ENCODE measurements at places on chromosomes 2 and 18.
A peak's percentile ranks its signal among the peaks of the same experiment; 100 is the strongest.

DNA sequence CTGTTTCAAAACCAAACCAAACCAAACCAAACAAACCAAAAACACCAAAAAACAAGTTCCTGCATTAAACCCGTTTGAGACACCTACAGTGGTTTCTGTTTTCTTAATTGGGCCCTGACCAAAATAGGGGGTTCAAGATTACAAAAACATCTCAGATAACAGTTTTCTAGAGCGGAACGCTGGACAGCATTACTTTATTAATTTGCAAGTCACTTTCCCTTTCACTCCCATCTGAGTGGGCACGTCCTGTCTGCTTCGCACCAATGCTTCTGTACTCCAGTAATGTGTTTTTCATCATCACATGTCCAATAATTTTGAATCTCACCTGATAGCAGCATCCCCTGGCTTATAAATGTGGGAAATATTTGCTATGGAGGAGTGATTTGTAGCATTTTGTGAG is 11.7 kb upstream of the MYO1B start:
- DNase-seq: no peak

- no peak for DNase-seq
Measured at GRCh38 chr18:59951591-59951990, 51.8 kb downstream of the PMAIP1 start.

- DNase-seq: no peak
Measured at GRCh38 chr2:11017921-11018320, 106.2 kb downstream of the KCNF1 start.

DNA sequence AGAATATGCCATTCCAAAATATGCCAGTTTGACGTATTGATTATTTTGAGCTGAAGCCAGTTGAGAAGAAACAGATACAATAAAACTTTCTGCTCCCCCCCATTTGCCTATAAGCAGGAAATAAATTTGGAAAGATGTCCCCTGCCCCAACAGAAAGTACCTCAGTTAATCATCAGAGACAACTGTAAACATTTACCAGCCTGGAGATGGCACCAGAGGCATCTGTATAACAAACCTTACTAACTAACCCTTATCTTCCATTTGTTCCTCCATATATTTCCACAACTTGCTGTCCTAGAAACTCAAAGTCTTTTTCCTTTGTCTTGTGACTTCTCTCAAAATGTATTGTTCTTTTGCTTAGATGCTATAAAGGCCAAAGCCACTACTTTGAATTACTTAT is 93.8 kb downstream of the AKAIN1 start:
- DNase-seq: peak; percentile 0
